ENCODE measurements at places on chromosomes 11 and 22.

DNA sequence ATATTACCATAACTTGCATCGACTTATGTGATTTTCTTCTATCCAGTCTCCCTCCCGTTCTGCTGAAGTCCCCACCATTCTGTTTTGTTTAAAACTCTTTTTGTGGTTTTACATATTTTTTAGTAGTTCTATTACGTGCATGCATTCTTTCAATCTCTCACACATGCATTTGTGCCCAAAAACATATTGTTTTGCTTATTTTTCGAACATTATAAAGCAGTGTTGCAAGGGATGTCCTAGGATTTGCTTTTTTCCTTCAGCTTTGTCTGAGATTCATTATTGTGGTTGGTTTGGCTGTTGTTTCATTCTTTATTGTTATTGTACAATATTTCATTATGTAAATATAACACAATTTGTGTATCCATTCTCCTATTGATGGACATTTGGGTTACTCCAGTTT lies 235.7 kb downstream of the DYNC2H1 start:
- no peak overlapping the region for H3K27ac ChIP-seq
- no peaks in the 10 kb centered on the region for H3K27me3 ChIP-seq
- H3K36me3 ChIP-seq = no peaks in the 10 kb centered on the region
- DNase-seq = no peak
- no peak overlapping the region for H3K4me3 ChIP-seq

GRCh38 chr11:45880772-45881570 lies 4.5 kb upstream of the MAPK8IP1 start:
- no peak overlapping the region for H3K27ac ChIP-seq
- H3K27me3 ChIP-seq = no peaks in the 10 kb centered on the region
- DNase-seq = no peak
- no peak overlapping the region for H3K4me3 ChIP-seq

DNA sequence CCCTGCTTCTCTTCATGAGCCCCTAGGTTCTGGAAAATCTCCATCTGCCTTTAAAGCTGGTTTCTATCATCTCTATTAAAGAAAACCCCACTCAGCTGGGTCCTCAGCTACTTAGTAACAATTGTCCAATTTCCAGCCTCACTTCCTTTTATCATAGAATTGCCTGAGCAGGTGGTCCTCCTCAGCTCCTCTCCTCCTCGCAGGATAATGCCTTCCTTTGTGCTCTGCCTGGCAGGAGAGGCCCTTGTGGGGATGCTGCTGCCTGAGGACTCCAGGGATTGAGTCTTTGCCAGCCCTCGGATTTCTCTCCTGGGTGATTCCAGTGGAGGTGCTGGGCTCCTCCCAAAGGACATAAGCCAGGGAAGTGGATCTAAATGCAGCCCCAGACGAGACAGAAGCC lies 448.3 kb downstream of the INSC start:
- no peaks in the 10 kb centered on the region for H3K36me3 ChIP-seq
- DNase-seq = no peak
- H3K4me1 ChIP-seq = no peaks in the 10 kb centered on the region
- H3K27me3 ChIP-seq = no peaks in the 10 kb centered on the region
- no peak overlapping the region for H3K4me3 ChIP-seq
- H3K27ac ChIP-seq = no peak overlapping the region

DNA sequence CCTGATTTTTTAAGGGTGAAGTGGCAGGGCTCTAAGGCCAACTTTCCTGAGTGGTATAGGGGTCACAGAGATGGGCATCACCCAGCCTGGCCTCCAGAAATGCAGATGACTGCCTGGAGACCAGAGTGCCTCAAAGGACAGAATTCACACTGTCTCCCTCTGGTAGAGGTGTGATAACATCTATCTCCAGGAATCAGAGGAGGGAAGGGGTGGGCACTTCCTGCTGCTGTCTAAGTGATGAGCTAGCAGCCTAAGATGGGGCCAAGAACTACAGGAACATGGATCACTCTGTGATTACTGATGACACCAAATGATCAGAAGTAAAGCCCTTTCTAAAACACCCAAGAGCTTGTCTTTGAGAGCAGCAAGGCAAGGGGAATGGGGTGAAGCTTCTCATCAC lies 61.9 kb downstream of the C11orf58 start:
- H3K4me1 ChIP-seq = peaks cover 11% of the 10 kb centered on the region
- H3K27me3 ChIP-seq = no peaks in the 10 kb centered on the region
- no peak for DNase-seq
- 0 out of 2 replicates have a peak, but pooled peaks cover 5% of the 10 kb centered on the region for H3K36me3 ChIP-seq

GRCh38 chr11:34216706-34217105 lies 111.3 kb downstream of the NAT10 start:
- no peak overlapping the region for H3K27ac ChIP-seq
- H3K27me3 ChIP-seq = no peaks in the 10 kb centered on the region
- no peak overlapping the region for H3K4me3 ChIP-seq
- H3K4me1 ChIP-seq = peaks cover 28% of the 10 kb centered on the region
- no peaks in the 10 kb centered on the region for H3K36me3 ChIP-seq
- DNase-seq = no peak

GRCh38 chr22:21858025-21858764 lies 9.2 kb downstream of the MAPK1 start:
- H3K4me3 ChIP-seq = no peak overlapping the region
- no peak overlapping the region for H3K27ac ChIP-seq
- H3K36me3 ChIP-seq = no peaks in the 10 kb centered on the region

DNA sequence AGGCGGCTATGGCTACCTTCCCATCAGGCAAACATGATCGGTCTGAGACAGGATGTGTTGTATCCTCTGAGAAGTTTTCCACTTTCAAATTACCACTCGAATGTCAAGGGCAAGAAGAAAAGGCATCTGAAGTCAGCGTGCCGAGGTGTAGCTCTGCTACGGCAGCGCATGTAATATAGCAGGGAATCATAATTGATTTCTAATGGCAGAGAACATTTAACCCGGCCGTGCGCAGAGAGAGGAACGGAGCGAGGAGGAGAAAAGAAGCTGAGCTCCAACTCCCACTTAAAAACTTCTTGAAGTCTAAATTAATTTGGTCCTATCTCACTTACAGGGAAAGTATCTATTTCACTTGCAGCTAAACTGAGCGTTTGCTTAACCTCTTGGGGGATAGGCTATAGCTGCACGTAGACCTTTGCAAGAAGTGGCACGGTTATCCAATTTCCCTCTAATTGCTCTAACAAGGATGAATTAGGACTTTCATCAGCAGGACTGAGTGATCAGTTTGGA lies 137.3 kb upstream of the KIRREL3 start:
- peaks cover 40% of the 10 kb centered on the region for H3K27me3 ChIP-seq
- DNase-seq = no peak
- no peaks in the 10 kb centered on the region for H3K36me3 ChIP-seq

GRCh38 chr22:49464037-49464436 lies 363.6 kb downstream of the BRD1 start:
- no peaks in the 10 kb centered on the region for H3K4me1 ChIP-seq
- no peak for DNase-seq
- H3K27ac ChIP-seq = no peak overlapping the region
- peaks cover 88% of the 10 kb centered on the region for H3K27me3 ChIP-seq
- H3K4me3 ChIP-seq = no peak overlapping the region

DNA sequence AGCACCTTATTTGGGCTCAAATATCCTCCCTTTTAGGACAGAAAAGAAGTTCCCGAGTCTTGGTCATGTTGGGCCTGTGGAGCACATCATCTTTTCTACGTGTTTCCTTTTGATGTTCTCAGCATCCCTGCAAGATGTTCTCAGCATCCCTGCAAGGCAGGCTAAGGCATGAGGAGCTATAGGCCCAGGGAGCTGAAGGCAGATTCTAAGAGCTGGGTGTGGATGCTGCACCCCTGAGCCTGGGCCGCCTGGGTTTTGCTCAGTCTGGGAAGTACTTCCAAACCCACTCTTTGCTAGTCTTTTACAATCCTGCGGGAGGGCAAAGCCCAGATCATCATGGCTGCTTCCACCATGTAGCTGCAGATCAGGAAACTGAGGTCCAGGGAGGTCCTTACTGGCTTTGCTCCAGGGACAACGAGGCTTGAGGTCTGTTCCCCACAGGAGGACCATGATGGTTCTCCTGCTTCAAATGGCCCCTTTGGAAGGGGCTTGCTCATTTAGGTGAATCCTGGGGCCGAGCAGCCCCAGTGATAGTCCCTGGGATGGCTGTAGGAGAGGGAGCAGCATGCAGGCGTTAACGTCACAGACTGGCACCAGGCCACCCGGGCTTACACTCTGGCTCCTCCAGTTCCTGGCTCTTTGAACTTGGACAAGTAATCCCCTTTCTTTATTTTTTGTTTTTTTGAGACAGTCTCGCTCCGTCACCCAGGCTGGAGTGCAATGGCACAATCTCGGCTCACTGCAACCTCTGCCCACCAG lies 10.6 kb downstream of the LRRC75B start:
- peaks cover 11% of the 10 kb centered on the region for H3K4me1 ChIP-seq
- DNase-seq = no peak
- no peaks in the 10 kb centered on the region for H3K27me3 ChIP-seq

DNA sequence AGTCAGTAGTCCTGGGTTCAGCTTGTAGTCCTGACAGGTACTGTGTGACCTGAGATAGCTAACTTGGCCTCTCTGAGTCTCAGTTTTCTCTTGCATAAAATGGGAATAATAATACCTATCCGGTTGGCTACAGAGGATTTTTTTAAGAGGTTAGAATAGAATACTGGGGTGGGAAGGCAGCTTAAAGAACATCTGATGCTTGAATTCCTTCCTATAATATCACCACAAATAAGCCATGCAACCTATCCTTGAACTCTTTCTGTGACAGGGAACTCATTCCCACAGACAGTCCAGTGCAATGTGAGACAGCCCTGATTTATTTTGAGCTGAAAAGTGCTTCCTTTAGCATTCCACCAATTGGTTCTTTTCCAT lies 110.1 kb downstream of the CCDC81 start:
- H3K27me3 ChIP-seq = no peaks in the 10 kb centered on the region
- DNase-seq = no peak
- H3K4me1 ChIP-seq = peaks cover 31% of the 10 kb centered on the region
- H3K27ac ChIP-seq = peak overlapping the region; percentile 99

- peaks cover 5% of the 10 kb centered on the region for H3K4me1 ChIP-seq
- H3K4me3 ChIP-seq = no peak overlapping the region
- H3K27ac ChIP-seq = no peak overlapping the region
- H3K27me3 ChIP-seq = no peaks in the 10 kb centered on the region
- DNase-seq = no peak
- 0 out of 2 replicates have a peak, but pooled peaks cover 5% of the 10 kb centered on the region for H3K36me3 ChIP-seq
Observed at GRCh38 chr11:126440276-126440675, 84.8 kb downstream of the ST3GAL4 start.

DNA sequence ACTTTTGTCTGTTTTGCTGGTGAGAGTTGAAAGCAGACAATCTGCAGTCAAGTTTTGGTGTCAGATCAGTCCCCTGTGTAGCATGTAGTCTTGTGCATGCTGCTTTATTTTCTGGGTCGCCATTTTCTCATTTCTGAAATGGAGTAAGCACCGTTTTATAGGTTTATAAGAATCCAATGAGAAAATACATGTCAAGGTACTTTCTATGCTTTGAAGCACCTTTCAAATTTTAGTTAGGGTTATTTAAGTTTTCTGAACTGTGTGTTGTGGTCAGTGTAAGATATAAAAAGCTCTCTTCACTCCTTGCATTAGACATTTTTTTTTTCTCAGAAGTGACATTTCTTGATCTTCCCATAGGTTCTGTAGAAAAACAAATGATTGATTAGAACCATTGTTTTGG lies 283.2 kb downstream of the ETS1 start:
- H3K4me1 ChIP-seq = no peaks in the 10 kb centered on the region
- H3K27me3 ChIP-seq = no peaks in the 10 kb centered on the region
- no peak for DNase-seq

DNA sequence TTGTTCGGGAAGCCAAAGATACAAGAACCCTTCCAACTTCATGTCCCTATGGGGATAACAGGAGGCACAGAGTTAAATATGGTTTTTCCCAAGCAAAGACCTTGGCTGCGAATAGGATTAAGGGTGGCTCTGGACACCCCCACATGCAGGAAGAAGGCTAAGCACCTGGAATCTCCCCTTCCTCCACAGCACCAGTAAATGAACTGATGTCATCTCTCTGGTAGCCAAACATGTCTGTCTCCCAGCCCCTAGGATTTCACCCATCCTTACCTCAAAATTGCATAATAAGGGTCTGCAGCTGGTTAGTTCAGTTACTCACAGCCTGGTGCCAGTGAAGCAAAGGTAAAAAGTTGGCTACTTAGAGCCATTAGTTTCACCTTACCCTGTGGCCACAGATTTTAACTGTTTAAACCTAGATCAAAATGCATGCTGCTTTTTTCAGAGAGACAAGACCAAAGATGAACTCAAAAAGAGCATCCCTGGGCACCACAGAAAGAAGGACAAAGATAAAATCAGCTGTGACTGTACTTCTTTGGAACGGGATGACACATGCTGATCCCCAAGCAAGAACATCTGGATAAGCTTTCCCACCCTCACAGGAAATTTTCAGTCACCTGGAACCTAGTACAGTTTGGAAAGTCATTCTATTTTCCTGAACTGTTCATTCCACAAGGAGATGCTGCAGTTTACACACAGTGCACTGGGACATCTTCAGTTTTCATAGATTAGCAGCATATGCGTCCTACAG lies 77.2 kb upstream of the AKIP1 start:
- H3K4me3 ChIP-seq = no peak overlapping the region
- H3K27ac ChIP-seq = no peak overlapping the region
- no peaks in the 10 kb centered on the region for H3K27me3 ChIP-seq
- no peaks in the 10 kb centered on the region for H3K36me3 ChIP-seq

DNA sequence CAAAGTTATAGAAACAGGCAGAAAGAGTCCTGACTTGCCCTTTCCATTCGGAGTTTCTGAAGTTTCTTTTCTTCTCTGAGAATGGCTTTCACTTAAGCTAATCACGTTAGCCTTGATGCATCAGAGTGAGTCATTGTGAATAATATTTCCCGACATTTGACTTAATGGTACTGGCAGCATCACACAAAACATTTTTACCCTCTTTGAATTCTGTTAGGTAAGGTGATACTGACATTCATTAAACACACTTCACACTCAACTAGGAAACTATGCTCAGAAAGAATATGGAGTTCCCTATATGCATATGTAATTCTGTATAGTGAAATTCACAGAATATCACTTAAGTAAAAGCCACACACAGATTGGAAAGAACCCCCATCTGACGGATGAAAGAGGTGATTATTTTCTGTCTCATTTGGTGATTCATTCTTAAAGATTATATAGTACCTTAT lies 120.8 kb upstream of the ARHGAP20 start:
- H3K27ac ChIP-seq = no peak overlapping the region
- H3K4me3 ChIP-seq = no peak overlapping the region
- H3K4me1 ChIP-seq = no peaks in the 10 kb centered on the region
- H3K36me3 ChIP-seq = no peaks in the 10 kb centered on the region

DNA sequence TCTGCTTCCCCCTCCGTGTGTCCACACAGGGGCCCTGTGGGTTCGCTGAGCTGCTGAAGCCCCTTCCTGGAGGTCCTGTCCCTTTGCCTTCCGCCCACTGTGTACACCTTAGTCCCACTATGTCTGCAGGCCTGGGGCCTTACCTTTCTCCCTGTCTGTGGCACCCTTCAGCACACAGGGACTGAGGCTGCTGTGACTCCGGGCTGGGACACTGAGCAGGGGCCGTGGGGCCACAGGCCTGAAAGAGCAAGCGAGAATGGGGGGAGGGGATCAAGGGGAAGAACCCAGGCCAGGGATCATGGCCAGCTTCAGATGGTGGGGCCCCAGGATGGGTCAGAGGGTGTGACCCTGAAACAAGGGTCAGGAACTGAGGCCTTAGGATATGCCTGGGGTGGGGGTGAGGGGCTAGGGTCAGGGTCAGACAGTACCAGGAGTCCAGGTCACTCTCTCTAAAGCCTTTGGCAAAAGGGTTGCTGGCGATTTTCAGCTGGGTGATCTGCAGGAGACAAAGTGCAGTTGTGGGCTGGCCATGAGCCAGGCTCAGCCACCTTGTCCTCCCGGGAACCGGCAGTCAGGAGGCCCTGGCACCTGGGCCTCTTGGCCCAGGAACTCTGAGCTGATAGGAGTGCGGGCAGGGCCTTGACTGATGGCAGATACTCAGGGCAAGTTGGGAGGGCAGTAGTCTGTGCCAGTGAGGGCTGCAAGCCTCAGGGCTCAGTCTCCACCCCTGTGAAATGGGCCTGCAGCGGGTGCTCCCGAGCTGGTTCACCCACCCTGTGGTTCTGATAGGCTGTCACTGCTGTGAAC lies 2.6 kb upstream of the NUDT8 start:
- peak; percentile 18 for DNase-seq
- H3K4me3 ChIP-seq = no peak overlapping the region
- H3K4me1 ChIP-seq = peaks cover 18% of the 10 kb centered on the region
- no peak overlapping the region for H3K27ac ChIP-seq
